Activated CD8-positive, alpha-beta memory T cell treated with anti-CD3 and anti-CD28 coated beads for 1 hour (primary cell): ENCODE measurements at places on chromosomes 7 and 10.

DNA sequence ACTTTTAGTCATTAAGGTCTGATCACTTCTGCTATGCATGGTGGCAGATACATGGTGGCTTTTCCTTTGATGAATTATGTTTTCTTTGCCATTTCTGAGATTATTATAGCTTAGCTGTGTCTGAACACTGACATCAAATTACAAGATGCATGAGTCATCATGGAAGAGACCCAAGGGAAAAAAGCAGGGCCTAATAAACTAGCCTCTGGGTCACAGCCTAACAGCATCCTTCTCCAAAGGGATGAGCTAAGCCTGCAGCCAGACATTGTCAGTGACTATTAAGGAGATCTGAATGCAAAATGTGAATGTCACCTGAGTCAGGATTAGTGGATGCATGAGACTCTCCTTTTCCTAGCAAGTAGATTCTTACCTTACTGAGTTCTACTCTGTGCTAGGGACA, 19.1 kb upstream of the OGDHL start:
- DNase-seq, result no peak

- DNase-seq, result no peak
Observed at GRCh38 chr7:149463500-149464161, 2.8 kb upstream of the ZNF777 start.

DNA sequence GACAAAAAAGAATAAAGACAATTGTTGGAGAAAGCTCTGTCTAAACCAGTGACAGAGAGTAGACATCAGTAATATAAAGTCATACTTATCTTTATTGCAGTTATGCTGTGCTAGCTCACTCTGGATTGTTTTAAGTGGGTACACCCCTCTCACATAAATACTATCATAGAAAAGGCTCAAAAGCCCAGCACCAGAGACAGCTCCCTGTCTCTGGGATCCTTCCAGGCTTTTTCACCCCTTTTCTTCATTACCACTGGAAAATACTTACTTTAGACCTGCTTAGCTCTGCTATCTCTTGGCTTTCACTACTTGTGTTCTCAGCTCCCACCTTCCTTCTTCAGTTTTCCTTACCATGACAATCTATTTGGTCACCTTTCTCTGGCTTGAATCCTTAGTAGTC, 259.1 kb upstream of the MINDY3 start:
- DNase-seq, result no peak

DNA sequence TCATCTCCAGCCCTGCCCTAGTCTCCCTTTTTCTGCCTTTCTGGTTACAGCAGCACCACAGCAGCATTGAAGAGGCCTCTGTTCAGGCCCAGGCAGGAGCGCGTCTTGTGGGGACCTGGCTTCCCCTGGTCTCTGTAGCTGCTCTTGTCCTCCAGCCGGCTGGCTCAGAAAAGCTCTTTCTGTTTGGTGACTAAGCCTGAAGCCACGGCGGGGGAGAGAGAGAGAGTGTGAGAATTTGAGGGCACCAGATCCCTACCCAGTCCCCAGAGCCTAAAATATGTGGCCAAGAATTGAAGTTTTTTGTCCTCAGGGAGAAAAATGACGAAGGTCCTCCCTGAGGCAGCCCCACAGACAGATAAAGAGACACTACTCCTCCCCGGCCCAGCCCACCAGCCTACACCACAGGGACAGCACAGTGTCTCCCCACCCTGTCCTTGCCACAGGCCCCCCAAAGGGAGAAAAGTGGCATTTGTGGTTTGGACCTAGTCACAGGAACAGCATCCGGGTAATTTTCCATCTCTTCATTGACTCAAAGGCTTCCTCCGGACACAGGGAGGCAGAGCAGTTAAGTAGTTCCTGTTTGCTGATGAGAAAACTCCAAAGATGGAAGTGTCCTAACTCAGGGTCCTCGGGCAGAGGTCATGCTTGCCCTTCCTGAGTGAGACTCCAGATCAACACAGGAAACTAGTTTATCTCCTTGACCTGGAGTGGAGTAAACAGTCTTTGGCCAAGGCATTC, 13.3 kb upstream of the FAM180A start:
- no peak for DNase-seq

GRCh38 chr10:17506390-17506789, 52.0 kb upstream of the ST8SIA6 start:
- no peak for DNase-seq

DNA sequence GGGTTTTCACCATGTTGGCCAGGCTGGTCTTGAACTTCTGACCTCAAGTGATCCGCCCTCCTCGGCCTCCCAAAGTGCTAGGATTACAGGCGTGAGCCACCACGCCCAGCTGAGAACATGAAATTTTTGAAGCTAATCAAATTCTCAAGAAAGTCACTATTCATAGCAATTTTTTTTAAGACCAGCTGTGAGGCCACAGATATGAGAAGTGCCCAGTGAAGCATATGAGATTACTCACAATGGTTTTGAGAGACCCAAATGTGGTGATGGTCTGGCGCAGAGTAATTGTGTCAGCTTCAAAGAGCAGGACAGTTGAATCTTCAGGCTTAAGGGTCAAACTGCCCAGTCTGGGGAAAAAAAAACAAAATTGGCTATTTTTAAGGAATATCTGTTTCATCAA, 16.2 kb downstream of the NCOA4 start:
- no peak for DNase-seq

DNA sequence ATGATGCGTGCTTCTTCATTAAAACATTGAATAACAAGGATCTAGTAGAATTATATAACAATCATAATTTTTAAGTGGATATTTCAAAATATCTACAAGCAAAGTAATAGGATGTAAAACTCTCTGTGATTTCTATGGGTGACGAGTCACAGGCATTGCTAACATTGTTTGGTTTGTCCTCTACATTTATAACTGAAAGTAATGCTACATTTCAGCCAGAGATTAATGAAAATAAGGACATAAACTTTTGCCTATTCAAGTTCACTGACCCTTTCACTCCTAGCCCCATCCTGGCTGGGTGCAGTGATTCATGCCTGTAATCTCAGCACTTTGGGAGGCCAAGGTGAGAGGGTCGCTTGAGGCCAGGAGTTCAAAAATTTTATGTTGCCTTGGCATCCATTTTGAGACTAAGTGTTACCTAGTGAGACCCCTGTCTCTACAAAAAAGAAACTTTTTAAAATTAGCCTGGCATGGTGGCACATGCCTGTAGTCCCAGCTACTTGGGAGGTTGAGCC, 38.4 kb upstream of the HSPA12A start:
- DNase-seq, result no peak

DNA sequence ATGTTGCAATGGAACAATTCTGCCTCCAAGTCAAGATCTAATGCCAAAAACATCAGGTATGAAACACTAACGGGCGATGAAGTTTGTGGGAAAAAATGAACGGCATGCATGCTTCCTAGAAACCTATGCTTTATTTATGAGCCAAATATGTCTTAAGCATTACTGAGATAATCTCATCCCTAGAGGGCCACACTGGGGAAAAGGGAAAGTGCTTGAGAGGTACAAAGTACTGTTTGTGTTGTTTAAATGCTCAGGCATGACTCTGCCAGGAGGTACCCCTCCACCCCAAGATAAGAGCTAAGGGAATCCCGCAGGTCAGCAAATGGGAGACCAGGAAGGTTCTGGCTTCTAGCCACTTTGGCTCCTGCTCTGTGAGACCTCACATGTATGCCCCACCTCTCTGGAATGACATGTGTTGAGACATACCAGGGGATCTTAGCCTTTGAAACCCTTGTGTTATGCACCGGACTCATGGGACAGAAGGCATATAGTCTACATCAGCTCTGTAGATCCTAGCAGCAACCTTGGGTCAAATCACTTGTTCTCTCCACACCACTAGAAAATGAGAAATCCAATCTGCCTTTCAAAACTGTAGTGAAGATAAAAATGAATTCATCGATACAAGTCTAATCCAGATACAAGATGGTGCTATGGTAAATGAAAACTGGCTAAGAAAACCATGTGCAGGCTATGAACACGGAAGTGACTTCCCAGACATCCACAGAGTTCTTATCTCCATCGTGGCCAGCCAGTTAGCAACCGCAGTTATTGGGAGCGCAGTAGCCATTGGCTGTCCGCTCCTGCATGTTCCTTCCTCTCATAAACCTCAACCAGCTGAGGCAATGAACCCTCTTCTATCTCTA, 61.0 kb downstream of the CREB3L2 start:
- no peak for DNase-seq

DNA sequence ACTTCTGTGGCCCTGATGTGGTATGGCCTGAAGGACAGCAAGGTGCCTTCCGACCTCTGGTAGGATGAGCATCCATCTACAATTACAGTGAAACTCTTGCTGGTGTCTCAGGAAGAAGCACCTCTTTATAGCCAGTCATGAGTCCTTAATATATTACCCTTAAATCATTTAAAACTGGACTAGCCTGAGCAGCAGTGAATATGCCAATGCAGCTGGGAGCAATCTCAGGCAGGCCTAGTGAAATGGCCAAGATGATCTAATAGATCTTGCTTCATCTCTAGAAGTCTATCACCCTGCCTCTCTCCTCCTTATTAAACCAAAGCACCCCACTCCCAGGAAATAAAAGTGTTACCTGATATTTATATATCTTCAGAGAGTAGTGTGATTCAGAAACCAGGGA, 66.7 kb upstream of the SORCS3 start:
- DNase-seq, result no peak

DNA sequence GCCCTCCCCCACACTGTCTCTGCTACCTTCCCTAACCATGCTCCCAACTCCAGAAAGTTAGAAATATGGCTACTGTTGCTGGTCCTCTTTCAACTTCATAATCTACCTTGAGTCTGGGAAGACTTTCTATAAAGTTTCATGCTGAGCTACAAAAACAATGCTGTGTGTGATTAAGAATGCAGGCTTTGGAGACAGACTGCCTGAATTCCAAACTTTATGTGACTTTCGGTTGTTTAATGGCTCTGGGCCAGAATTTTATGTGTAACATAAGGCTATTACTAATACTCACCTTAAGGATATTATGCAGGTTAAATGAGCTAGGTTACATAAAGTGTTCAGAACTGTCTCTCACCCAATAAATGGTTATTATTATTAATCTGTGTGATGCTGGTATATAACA, 19.1 kb downstream of the BET1 start:
- DNase-seq, result no peak

DNA sequence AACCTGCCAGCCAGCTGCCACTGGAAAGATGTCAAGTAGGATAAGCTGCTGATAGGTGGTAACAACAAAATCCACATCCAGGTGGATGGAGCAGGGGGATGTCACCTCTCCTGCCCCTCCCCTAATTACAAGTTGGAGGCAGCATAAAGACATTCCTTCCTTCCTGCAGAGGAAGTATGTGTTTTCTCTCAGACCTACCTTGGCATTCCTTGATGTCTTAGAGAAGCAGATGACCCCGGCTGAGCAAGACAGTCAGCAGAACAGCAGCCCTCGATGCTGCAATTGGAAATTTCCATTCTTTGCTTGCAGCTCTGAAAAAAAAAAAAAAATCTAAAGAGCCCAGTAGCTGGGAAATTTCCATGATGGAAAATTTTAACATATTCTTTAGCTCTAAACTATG, 137.5 kb upstream of the MKLN1 start:
- DNase-seq, result no peak

DNA sequence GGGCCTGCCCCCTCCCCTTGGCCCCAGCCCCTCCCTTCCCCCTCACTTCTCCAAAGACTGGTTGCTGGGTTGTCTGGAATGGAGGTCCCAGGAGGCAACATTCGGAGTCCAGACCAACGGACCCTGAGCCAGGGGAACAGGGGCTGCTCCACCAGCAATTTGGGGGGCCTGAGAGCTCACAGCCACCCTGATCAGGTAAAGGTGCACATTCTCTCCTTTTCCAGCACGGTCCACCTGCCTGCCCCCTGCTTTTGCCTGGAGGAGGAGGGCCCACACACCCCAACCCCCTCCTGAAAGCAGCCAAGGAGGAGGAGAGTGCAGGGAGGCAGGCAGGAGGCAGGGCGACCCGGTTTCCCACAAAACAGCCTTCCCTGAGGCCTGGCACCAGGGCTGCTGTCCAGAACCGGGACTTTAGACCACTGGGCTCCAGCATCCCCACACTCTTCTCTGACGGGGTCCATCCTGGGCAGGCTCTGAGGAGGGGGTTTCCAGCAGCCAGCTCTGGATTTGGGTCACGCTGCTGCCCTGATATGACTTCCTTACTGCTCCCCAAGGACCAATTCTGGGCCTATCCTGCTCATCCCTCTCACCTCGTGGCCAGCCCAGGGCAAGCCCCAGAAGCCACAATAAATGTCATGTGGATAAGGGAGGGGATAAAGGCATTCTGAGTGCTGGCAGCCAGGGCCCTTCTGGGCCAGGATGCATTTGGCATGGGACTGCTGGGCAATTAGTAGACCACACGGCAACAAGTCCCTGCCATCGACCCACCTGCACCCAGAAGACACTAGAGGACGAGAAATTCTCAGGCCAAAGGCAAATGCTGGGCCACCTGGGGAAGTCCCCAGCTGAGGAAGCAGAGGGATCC, 1.1 kb upstream of the CAMK2B start:
- DNase-seq, result no peak

DNA sequence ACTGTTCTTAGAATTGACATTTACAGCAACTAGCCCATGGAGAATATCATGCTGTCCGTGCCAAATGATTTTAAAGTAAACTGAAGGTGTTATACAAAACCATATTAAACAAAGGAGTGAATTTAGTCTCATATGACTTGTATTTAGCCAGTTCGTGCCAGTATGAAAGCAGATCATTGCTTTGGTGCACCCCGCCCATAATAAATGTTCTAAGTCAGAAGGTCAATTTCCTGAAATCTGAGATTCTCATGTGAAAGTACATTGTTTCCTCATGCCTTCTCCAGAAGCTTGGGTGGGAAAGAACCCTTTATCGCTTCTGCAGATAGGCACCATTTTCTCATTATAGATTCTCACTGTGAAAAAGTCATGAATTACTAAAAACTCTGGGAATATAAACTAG, 106.4 kb downstream of the CAMK1D start:
- DNase-seq, result no peak

GRCh38 chr10:106132956-106133355, 1031.5 kb downstream of the SORCS1 start:
- DNase-seq, result no peak

GRCh38 chr10:60101821-60102220, 195.5 kb upstream of the CCDC6 start:
- DNase-seq, result no peak

DNA sequence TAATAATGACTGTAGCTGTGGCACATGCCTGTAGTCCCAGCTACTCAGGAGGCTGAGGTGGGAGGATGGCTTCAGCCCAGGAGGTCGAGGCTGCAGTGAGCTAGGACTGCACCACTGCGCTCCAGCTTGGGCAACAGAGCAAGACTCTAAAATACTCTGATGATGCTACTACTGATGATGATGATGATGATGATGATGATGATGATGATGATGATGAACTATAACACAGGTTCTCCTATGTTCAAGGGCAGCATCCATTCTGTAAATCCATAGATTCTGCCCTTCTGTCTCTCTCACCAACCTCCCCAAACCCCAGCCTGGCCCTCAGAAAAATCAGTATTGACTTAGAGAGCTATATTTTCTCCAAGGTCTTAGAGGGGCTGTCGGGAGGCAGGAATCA, 22.8 kb upstream of the EN2 start:
- no peak for DNase-seq

DNA sequence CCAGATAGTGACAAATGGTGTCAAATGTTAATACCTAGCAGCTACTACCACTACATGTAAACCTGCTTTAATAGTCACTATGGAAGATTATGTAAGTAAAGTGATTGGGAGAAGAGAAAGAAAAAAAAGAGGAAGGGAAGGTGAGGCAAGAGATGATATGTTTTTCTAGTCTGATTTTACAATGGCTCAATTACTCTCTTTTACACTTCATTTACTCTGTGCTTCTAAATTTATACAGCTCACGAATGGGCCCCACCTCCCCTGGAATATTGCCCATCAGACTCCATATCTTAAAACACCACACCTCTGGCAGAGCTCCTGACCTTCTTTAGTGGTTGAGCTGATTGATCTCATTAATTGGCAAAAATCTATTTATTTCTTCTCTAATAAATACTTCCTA, 28.0 kb upstream of the IKZF1 start:
- no peak for DNase-seq
